ENCODE measurements at places on chromosomes 5 and 9. TPM values are rescaled to one million over a fixed set of nuclear protein-coding genes. Genes with fewer than 3 reads are reported as not detected.

OMD gene
- polyA plus RNA-seq = 0.34 TPM

AIF1L gene
- polyA plus RNA-seq = 131 TPM

PRXL2C gene
- 3.9 TPM for polyA plus RNA-seq

TTC23L gene
- 1.3 TPM for polyA plus RNA-seq

- no peak for DNase-seq
Observed at GRCh38 chr5:34603378-34603777, 52.8 kb upstream of the RAI14 start.

DNA sequence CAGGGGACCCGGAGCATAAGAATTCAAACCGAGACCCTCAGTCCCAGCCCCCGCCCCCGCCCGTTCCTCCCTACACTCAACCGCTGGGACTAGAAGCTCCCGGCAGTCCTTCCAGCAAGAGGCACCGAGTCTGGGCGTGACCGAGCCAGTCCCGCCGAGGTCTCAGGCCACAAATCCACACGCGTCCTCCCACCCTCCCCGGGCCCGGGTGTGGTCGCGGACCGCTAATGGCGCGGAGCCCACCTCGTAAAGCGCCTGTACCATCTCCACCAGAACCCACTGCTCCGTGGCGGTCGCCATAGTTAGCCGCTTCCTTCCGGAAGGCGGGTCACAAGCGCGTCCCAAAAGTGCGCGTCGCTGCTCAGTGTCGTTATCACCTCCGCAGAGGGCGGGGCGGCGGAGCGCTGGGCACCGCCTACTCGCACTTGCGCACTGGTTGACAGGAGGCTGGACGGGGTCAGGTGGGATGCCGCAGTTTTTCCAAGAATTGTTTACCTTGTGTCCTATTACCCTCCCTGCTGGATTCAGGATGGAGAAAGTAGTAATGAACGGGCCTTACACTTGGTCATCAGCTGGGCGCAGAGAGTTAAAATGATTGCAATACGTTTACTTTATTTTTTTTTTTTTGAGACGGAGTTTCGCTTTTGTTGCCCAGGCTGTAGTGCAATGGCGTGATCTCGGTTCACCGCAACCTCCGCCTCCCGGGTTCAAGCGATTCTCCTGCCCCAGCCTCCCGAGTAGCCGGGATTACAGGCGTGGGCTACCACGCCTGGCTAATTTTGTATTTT, at the start of gene SPTLC1:
TSS of gene SPTLC1 (minus strand) at position 343 of the 788 bp plus-strand sequence. CDS start at position 300, 43 bp downstream.
- DNase-seq = peak; percentile 98

Measured in brain (organoid and tissue), 16 donors.